ENCODE measurements at places on chromosomes 2 and 18. TPM values are rescaled to one million over a fixed set of nuclear protein-coding genes. Genes with fewer than 3 reads are reported as not detected.

Gene TSPYL6
- not detected for total RNA-seq

Gene DCDC2C
- not detected for total RNA-seq

Gene TPO
- not detected for total RNA-seq

Gene AMMECR1L
- total RNA-seq, result 14.2 TPM

Gene ANKRD29
- total RNA-seq, result 7.3 TPM

Gene ARHGEF4
- total RNA-seq, result 4.8 TPM

Gene HAAO
- total RNA-seq, result 0.46 TPM

Gene ELOA2
- total RNA-seq, result not detected

Gene CCBE1
- 21.7 TPM for total RNA-seq

Gene GPBAR1
- total RNA-seq, result 0.37 TPM

Gene ITGA4
- total RNA-seq, result 18.3 TPM

Gene DSC3
- 0.14 TPM for total RNA-seq

Gene HRH4
- under 0.01 TPM for total RNA-seq

Gene LCT
- not detected for total RNA-seq

Gene MTIF2
- 54.8 TPM for total RNA-seq

Gene ALPP
- total RNA-seq, result not detected

Gene RAB27B
- total RNA-seq, result 30.2 TPM

Gene ASTL
- not detected for total RNA-seq

Gene LIMS3
- total RNA-seq, result 5.2 TPM

Gene C2orf15
- not detected for total RNA-seq

Gene GALNT5
- total RNA-seq, result 26.9 TPM
